ENCODE measurements at places on chromosomes 1 and 21.

DNA sequence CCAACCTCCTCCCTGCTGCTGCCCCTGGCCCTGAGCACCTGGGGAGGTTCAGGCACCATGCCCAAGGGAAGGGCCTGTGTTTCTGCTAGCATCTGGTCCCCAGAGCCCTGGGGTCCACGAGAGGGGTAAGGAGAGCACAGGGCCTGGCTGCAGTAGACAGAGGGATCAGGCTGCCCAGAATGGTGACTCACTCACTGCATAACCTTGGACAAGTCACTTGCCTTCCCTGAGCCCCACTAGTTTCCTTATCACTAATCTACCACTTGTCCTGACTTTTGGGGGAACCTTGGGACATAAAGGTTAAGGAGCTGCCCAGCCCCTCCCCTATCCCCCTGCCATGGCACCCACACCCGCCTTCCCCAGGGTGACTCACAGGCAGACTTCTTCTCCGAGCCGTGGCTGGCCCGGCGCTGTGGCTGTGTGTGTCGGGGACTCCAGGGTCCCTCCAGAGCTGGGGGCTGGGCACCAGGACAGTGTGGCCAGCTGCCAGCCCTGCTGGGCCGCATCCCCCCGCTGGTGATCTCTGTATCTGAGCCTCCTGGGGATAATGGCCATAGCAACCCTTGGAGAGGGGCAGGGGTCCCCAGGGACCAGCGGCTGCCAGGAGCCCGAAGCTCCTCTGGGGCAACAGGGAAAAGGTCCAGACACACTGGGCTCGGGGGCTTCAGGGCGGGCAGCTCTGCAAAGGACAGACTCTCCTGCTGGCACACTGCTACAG lies 4.0 kb downstream of the ARHGEF19 start:
- DNase-seq: no peak

DNA sequence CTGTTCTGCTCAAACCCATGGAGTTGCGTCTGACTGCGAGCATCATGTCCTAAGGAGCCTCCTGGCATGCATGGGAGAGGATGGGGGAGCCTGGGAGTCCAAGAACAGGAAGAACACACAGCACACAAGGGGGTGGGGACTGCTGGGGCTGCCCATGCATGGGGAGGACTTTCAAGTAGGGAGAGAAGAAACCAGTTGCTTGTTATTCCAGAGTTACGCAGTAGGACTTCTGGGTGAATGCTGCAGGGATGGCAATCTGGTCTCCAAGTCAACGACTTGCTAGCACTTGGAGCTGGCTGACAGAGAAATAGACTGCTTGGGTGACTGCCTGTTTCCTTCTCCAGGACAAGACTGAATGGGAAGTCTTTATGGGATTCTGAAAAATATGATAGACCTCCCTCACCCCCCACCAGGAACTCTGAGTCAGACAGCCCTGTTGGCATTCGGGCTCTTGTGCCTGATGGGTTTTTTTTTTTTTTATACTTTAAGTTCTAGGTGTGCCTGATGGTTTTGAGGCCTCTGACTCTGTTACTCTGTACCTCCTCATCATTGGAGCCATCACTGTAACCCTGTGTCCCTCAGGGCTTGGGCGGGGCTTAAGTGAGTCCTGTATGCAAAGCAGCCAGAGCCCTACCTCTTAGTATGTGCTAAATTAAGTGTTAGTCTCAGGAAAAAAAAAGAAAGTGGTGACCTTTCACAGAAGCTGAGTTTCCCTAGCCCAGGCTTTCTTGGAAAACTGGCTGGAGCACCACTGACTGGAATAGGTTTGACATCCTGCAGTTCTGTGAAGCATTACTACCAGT lies 30.3 kb downstream of the MAP3K21 start:
- no peak for DNase-seq

GRCh38 chr1:30049748-30050296 lies 673.6 kb downstream of the MATN1 start:
- DNase-seq: no peak

- no peak for DNase-seq
Observed at GRCh38 chr1:10280439-10281350, 70.3 kb downstream of the KIF1B start.

DNA sequence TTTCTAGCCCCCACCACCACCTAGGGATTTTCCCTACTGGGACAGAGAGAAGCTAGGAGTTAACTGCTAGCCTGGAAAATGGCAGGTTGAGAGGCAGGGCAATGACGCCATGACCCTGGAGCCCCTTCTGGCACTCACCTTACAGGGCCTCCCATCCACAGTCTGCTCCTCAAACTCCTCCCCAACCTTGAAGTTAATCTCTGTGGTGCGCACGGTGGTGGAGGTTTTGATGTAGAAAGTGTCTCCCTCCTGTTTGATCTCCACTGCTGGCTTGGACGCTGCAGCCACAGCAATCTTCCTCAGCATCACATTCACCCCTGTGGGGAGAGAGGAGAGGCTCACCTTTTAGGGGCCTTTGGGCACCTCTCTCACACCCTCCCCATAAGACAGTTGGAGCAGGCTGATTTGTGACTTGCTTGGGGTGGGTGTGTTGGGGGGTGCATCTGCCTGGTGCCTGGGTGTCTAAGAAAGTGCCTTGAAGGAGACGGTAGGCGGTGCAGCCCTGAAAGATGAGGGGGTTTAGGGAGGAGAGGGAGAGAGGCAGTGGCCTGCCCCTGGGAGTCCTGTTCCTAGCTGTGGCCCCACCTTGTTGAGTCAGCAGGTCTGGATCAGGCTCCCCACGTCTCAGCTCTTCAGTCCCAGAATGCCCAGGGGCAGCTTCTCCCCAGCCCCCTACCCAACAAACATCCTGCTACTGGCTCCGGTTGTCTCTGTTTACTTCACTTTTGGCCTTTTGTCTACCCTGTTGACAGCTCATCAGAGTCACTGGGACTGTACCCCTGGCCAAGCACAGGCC lies 4.4 kb downstream of the CRABP2 start:
- no peak for DNase-seq

GRCh38 chr21:20618878-20619277 lies 379.3 kb upstream of the NCAM2 start:
- no peak for DNase-seq

- DNase-seq: no peak
Observed at GRCh38 chr1:150963321-150964163, 11.1 kb downstream of the CERS2 start.

DNA sequence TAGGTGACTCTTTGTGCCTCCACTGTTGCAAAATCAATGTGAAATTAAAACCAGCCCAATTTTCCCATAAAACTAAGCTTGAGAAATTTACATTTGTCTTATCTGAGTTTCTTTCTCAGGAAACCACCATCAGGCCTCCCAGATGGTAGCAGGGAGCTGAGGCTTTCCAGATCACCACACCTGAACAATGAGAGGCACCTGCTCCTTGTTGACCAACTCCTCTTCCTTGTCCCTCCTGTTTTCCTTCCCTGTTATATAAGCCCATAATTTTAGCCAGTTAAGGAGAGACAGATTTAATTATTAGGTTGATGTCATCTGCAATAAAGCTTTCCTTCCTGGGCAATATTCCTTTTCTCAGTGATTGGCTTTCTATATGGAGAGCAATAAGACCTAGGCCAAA lies 32.0 kb upstream of the C1orf185 start:
- no peak for DNase-seq

DNA sequence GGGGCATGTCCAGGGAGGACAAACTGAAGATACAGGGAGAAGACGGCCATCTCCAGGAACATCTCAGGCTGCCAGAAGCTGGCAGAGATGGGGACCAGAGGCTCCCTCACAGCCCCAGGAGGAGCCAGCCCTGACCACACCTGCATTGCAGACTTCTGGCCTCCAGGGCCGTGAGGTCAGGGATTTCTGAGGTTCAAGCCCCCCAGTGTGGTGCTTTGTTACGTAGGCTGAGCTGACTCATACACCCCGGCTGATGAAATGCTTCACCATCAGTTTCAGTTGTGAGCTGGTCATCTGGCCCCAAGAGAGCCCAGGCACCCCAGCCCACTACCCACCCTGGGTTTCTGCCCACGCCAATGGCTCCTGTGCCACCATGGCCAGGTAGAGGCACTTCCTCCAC lies 106.4 kb downstream of the SIK1 start:
- DNase-seq: no peak

- no peak for DNase-seq
Observed at GRCh38 chr21:44456214-44456914, 1.1 kb downstream of the LRRC3 start.

- no peak for DNase-seq
Observed at GRCh38 chr1:218693599-218693998, 348.5 kb downstream of the TGFB2 start.

All from NCI-H187 (cell line).